ENCODE measurements at places on chromosomes 12 and 14.

DNA sequence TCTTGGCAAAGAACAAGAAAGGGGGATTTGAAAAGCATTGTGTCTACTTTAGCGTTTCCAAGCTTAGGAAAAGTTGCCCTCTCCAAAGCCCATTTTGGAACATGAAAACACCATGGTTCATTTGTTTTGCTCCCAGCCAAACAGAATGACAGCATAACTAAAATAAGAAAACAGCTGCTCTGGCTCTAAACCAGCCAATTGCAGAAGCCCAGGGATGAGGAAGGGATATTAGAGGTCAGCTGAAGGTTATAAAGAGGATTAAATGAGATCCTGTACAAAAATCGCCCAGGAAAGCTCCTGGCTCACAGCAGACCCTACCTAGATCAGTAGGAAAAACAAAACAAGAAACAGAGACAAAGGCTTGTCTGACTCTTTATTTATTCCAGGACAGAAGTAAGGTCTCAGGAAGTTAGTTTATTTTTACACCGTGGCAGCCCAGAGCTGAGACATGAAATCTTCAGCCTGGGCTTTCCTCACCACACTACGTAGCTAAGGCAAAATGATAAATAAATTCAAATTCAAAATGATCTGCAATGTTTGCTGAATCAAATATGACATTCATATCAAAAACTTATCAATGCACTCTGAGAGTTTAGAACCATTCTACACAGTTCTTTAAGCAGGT lies 25.9 kb downstream of the SPX start:
- DNase-seq = no peak

DNA sequence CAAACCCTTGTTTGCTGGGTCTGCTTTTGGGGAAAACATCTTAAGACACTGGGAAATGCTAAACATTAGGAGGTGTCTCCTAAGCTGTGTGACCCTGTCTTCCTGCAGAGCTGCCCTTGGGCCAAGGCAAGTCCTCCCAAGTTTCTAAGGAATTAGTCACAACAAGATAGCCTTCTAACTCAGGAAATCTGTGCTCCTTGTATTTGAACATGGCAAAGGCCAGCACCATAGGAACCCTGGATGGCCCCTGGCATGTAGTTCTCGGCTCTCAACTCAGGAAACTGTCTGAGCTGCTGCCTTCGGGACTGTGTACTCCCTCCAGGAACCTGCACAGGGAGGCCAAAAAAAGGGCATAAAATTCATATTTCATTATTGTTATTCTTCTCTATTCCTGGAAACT lies 37.6 kb upstream of the LTBP2 start:
- no peak for DNase-seq

DNA sequence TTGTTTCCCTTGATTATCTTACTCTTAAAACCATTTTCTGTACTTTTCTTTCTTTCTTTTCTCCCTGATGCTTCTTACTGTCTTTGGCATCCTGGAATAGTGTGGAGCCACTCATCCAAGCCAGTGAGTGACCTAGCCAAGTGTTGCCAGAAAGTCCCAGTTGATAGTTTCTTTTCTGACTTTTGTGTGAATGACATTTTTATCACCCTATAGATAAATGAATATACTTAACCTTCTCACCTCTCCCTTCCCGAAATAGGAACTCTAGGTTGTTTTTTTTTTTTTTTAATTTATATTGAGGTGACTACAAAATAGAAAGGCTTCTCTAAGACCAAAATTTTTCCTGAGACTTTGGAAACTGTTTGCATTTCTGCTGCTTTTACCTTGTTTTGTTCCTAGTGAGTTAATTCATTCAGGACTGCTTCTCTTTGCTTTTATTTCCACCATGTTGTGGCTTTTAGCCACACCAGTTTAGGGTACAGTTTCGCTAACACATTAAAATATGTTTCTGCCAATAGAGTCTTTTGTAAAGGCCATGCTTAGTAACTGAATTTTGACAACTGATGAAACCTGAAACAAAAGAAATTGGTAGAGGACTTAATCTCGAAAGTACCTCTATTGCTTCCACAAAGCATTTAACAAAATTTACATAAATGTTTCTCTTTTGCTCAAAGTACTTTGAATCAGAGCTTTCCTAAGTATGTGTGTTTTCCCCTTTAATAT lies 194.6 kb downstream of the ERC1 start:
- DNase-seq = no peak

DNA sequence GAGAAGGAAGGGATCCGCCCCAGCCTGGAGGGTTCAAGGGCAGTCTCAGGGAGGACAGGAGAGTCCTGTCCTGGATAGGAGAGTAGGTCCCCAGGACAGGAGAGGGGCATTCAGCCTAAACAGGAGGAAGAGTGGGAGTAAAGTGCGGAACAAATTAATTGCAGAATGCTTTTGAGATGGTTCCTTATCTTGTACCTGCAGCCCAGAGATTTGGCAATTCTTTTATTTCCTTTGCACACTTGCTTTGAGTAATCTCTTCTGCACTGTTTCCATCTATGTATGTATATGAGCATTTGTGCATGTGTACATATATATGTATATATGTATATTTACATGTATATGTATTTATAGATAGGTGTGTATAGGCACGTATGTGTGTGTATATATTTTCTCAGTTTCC lies 22.7 kb downstream of the PLEK2 start:
- DNase-seq = no peak

DNA sequence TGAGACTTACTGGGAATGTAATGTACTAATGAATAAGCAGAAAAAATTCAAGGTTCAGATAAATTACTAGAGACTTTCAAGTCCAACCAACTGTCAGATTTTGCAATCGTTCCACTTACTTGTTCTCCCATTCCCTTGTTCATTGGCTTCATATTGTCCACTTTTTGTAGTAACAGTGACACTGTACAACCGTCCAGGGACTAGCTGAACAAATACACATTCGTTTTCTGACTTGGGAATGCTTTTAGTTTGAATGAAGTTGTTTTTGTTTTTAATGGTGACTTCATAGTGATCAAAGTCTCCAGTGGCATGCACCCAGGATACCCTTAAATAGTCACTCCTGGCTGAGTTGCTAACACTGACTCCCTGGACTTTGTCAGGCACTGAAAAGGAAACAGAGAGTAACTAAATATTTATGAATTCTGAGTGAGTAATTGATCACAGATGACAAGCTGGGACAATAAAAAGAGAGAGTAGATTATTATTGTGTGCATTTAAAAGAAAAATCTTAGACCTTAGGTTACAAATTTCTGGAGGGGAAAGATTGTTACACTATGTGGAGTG lies 65.4 kb downstream of the PTPRB start:
- no peak for DNase-seq

- DNase-seq = no peak
Measured at GRCh38 chr12:58046271-58046670, 104.9 kb downstream of the ATP23 start.

DNA sequence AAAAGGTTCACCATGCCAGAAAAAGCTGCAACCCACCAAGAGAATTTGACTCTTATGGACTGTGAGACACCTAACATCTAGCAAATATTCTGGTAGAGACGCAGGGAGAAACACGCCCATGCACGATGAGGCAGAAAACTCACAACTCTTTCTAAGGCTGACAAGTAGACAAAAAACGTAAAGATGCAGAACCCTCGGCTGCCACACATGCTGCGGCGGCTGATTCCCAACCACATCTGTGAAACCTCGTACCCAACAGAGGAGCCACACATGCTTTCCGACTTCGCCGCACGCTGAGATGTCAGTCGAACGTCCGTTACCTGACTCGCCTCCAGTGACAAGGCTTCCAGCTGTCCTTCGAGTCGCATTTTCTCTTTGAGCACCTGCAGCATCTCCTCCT lies 21.8 kb downstream of the GOLGA3 start:
- no peak for DNase-seq

GRCh38 chr14:50602035-50602434 lies 42.1 kb downstream of the ATL1 start:
- no peak for DNase-seq

DNA sequence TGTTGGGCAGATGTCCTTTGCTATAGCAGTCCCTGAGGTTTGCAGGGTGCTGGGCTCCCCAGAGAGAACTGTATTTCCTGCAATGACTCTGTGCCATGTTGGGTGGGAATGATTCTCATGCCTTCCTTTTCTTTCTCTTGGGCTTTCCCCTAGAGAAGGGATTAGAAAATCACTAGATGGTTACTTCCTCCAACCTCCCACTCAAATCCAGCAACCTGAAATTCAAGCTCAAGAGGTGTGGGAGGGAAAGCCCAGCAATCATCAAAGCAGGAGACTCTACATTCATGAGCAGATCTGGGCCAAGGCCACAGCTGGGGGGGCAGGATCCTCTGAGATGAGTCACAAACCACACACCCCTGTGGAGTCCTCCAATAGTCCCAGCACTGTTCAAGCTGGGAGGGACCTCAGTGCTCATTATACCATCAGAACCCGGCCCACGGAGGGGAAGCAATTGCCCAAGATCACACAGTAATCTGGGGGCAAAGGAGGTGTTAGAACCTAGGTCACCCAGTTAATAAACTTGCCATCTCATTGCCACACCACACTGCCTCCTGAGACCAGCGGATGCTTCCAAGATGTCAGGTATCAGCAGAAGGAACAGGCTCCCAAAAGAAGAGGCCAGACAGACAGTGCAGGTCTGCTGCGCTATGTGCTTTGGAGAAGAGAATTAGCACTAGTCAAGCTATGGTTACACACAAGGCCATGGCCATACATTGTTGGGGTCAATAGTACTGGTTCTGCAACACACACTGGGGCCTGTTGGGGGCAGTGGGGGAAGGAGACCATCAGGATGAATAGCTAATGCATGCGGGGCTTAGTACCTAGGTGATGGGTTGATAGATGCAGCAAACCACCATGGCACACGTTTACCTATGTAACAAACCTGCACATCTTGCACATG lies 65.7 kb downstream of the TTC9 start:
- DNase-seq = no peak

DNA sequence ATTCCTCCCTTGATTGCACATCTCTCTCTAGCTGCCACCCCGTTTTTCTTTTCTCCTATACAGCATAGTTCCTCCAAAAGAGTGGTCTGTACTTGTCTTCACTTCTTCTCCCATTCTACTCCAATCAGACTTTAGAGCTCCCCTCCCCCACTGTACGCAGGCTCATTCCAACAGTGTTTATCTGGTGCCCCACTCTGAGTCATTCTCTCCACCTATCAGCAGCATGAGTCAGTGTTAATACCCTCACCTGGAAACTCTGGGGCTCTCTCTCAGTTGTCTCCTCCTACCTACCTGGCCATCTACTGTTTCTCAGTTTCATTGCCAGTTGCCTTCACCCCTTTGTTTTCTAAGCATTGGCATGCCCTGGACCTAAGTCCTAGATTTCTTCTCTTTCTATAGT lies 175.1 kb upstream of the ARHGAP5 start:
- no peak for DNase-seq

DNA sequence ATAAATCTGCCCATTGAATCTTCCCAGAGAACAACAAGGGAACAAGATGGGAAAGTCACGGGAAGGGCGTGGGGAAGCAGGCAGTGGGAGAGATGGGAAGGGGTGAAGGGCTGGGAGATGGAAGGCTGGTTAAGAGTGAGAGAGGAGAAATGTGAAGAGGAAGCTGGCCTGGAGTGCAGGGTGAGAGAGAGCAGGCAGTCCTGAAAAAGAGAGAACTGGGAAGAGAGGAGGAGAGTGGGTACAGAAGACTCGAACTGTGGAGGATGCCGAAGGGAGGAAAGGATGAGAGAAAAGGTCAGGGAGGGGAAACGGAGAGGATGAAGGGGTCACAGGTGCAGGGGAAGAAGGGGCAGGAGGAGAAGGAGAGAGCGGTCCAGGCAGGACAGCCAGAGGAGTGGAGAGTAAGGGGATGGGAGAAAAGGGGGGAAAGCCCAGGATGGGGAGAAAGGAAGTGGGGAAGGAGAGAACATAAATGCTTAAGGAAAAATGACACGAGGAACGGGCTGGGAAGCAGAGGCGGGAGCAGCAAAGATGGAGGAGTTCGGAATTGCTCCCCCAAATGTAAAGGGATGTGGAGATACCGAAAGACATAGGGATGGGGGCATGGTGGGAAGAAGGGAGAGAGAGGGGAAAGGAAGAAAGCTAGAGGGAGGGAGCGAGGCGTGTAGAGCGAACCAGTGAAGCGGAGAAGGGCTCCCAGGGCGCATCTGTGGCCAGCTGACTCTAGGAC lies 1.2 kb downstream of the PIANP start:
- no peak for DNase-seq

- DNase-seq = no peak
Measured at GRCh38 chr14:77092676-77093075, 5.4 kb upstream of the CIPC start.

DNA sequence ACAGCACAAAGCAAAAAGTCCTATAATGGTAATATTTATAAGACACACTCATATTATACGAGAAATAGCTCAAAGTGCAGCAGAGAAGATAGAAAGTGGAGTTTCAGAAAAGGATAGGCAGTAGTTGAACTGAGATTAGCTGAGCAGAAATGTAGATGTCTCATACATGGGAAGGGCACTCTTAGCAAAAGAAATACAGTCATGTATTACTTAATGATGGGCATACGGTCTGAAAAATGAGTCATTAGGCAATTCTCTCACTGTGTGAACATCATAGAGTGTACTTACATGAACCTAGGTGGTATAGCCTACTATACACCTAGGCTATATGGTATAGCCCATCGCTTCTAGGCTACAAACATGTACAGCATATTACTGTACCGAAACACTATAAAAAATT lies 671.3 kb downstream of the RPS29 start:
- DNase-seq = no peak

DNA sequence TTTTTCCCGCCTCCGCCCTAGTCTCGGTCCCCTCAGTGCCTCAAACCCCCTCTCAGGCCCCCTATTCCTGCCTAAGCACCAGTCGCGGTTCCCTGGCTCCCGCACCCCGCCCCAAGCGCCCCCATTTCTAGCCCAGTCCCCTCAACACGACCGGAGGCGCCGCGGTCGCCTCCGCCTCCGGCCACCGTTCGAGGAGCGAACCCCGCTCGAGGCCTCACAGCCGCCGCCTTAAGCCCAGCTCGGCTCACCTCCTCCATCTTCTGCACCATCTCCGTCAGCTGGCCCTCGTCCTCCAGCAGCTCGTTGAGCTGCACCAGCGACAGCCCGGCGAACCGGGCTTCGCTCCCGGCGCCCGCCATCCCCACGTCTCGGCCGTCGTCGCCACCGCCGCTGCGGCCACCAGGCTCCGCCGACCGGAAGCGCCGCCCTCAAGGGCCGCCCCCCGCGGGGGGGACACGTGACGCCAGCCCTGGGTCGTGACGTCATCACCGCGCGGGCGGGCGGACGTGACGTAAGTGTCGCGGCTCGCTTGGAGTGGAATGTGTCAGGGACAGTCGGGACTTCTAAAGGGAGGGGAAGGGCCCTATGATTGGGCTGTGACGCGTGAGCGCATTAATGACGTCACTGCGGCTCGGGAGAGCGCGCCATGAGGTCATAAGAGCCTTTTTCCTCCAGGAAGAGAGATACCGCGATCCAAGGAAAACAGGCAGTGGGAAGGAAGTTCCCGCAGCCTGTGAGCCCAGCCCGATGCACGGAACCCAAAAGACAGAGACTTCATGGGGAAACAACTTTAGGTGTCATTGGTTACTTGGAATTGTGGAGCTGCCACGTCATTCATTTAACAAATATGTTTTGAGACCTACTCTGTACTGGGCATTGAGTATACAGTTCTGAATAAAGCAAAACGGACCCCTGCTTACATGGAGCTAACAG lies at the start of gene VPS37B:
Gene VPS37B, minus strand, starts transcription at position 421 of the 933 bp plus-strand sequence. Its CDS starts 62 bp downstream, at position 359.
- no peak for DNase-seq

All from urinary bladder (tissue), 4 donors.